Stimulated activated CD8-positive, alpha-beta memory T cell treated with anti-CD3 and anti-CD28 coated beads, Interleukin-4, amount 100 ng/mL, for 1 hour (primary cell): ENCODE measurements at places on chromosomes 16 and 17.

- no peak for DNase-seq
Observed at GRCh38 chr16:67164599-67165061, at the start of gene HSF4. Gene HSF4, plus strand, starts transcription at chr16:67164745. Its CDS starts 67 bp downstream, at chr16:67164812.

- no peak for DNase-seq
Observed at GRCh38 chr17:63840591-63841349, 1.7 kb downstream of the SMARCD2 start.

DNA sequence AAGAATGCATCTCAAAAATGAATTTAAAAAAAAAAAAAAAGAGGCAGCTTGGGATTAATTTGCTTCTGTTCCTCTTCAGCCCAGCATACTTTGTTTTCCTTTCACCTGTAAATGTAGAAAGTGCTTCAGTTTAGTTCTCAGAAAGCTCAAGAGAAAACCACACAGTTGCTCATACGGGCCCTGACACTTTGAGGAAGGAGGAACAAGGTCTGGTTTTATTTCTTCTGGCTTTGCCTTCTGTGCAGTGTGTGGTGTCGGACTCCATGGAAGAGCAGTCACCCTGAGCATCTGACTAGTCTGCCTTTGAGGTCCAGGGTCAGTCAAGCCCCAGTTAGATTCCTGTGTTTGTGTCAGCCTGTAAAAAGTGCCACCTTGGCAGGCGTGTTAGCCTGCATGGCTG is 27.6 kb downstream of the NMT1 start:
- DNase-seq = no peak

DNA sequence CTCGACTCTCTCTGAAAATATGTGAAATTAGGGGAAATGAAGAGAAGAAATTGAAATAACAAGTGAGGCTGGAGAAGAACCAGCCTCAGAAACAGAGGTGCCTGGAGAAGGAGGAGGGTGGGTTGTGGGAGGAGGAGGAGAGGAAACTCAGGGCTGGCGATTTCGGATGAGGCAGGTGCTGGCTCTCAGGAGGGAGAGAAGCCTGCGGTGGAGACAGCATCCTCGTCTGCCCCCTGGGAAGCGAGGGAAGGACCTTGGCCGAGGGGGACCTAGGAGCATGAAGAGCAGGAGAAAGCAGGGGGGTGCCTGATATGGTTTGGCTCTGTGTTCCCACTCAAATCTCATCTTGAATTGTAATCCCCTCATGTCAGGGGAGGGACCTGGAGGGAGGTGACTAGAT is 264.7 kb upstream of the TNRC6C start:
- no peak for DNase-seq
